ENCODE measurements at places on chromosomes 16 and 17.

- no peak for DNase-seq
Observed at GRCh38 chr17:71593078-71593477, 527.7 kb upstream of the SOX9 start.

- DNase-seq, result no peak
Observed at GRCh38 chr17:36535669-36536081, 888 bp downstream of the PIGW start.

DNA sequence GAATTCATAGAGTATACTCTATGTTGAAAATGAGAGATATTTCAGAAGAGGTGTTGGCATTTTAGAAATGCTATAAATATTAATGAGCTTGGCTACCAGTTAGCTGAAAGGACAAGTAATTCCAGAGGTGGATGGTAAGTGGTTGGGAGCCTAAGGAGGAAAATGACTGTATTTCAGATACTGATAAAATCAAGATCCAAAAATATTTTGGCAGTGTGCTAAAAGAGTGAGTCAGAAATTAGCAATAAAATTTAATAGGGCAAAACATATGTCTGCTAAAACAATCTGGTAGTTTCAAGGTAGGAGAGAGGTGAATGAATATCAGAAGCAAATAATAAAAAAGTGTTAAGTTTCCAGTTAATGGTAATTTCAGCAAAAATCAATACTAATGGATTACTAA is 1287.9 kb downstream of the CDH8 start:
- no peak for DNase-seq

GRCh38 chr16:4915226-4915761 is 21.7 kb downstream of the PPL start:
- DNase-seq, result no peak

DNA sequence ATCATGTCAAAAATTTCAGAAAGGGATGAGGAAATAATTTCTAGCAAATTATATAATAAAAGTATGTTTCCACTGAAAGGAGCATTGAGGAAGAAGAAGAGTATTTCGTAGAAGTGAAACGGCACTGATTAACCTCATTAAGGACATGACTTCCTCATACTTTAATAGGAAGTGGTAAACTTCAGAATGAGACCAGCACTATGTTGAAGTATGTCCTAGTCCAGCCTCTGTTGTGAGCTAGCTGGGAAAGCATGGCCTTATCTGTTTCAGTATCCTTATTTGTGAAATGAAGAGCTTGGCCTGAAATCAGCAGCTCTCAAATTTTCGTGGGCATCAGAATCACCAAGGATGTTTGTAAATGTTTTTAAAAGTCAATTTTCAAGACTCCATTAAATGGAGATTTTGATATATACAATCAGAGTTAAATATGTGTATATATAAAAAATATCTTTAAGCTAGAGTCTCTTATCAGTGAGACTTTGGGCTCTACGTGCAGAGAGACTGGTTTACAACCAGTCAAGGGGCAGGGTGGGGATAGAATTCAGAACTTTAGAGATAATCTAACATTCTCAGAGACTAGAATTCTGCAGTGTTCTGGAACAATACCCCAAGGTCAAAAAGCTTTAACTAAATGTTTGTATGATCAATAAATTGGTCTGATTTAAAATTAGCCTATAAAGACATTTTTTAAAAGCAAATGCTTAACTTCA is 365.4 kb downstream of the CDH13 start:
- DNase-seq, result no peak

- DNase-seq, result no peak
Observed at GRCh38 chr17:41167561-41167960, 460 bp downstream of the KRTAP4-3 start.

DNA sequence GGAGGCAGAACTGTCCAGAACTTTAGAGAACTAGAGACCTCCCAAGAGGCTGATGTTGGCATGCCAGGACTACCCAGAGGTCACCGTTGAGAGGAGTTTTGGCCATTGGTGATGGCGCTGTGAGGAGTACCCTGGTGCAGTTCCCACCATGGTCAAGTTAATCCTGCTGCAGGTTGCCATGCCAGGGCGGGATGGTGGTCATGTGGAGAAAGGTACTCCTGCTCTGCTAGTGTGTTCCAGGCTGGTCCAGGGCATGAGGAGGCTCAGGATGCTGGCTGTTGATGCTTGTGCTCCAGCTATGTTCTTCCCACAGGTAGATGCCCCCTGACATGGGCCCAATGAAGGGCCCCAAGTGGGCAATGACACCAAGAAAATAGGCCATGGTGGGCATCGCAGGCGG is 4.1 kb upstream of the PHF12 start:
- no peak for DNase-seq

GRCh38 chr17:14351493-14351892 is 50.6 kb downstream of the HS3ST3B1 start:
- no peak for DNase-seq

DNA sequence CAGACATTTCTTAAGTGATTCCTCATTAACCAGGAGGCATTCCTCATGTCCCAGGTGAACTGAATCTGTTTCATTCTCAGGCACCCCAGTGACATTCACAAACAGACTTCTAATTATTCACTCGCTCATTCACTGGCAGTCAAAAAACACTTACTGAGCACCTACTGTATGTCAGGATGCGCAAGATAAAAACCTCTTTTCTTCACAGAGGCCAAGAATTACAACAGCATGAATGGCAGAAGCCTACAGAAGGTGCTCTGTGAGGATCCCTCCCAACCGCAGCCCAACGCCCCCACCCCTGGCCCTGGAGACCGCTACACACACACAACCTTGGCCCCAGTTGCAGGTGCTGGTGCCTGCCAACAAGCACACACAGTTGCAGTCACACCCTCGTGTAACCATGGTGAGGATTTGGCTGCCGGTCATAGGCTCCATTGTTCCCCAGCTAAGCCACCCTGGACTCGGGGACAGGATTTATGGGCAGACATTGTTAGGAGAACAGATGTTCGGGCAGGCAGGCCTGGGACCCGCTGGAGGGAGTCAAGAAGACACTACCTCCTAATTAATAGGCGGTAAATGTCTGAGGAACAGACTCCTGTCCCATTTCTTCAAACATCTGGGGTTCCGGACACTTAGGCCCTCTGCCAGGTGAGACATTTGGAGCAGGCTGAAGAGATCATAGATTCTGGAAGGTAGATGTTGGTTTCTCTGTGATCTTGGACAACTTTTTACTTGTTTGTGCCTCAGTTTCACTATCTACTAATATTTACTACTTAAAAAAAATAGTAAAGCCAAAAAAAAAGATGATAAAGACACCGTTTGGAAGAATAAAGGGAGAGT is 43.2 kb downstream of the CUEDC1 start:
- no peak for DNase-seq

DNA sequence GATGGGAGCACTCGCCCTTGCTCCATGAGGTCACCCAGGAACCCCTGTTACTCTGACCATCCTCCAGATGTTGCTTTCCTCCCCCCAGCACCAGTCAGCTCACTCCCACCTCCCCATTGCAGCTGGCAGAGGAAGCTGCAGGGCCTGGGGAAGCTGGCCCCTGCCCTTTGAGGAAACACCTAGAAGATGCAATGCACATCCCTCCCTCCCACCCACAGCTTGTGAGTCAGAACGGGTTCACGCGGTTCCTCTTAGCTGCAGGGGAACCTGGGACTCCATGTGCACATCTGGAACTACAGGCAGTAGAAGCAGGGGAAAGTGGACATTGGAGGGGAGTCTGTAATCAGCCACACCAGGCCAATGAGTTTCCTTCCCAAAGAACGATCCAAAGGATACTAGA is 96.9 kb downstream of the KATNIP start:
- no peak for DNase-seq

DNA sequence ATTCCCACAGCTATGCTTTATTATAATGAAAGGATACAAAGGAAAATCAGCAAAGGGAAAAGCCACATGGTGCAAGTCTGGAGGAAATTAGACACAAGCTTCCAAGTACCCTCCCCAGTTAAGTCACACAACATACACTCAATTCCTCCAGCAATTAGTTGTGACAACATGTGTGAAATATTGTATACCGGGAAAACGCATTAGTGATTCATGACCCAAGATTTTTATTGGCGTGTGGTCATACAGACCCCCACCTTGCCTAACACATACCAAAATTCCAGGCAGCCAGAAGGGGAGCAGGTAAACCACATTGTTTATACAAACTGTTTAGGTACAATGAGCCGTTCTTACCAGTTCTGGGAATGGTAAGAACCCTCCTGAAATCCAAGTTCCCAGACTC is 160.6 kb downstream of the CYB561 start:
- DNase-seq, result no peak

DNA sequence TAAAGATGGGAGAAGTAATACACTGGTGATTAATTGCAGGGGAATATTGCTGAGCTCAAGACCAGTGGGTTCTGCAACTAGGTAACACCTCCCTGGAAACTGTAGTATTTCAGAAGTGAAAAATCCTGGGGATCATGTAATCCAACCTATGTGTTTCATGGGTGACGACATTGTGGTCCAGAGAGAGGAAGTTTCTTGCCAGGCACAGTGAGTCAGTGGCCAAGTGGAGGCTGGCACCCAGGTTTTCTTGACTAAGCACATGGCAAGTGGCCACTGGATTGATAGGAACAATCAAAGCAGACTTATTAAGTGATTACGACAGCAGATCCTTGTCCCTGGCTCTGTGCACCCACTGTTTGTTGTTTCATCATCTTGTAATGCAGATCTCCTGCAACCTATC is 14.6 kb upstream of the CIITA start:
- no peak for DNase-seq

- no peak for DNase-seq
Observed at GRCh38 chr17:79721993-79722671, 8.6 kb upstream of the ENPP7 start.

DNA sequence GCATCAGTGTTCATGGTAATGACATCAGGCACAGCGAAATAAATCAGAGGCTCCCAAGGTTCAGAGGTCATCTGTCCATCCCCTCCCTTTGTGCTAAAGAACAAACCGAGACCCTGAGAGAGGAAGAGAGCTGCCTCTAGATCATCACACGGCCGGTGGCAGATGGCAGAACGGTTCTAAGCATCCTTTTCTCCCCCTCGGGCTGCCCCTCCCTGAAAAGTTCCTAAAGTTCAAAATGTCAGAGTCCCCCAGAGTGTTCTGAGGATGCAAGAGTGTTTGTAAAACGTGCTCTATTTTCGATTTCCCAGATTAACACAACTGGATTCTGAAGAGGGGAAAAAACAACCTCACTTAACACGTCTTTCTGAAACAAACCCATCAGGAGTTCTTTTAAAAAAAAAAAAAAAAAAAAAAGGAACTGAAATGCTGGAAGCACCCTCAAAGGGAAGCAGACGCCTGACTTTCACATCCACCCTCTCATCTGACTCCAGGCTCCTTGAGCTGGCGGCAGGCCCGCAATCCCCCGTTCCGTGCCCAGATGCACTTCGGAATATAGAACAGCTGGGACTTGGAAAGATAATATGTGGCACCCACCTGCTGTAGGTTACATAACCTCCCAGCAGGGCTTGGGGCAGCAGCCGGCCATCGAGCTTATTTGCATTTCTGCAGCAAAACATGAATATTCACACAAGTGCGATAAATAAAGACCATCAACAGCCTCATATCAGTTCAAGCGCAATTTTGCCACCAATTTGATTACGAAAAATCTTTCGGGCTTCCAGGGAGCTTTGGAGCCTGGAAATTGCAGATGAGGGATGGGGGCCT is 115.5 kb upstream of the SMURF2 start:
- no peak for DNase-seq

DNA sequence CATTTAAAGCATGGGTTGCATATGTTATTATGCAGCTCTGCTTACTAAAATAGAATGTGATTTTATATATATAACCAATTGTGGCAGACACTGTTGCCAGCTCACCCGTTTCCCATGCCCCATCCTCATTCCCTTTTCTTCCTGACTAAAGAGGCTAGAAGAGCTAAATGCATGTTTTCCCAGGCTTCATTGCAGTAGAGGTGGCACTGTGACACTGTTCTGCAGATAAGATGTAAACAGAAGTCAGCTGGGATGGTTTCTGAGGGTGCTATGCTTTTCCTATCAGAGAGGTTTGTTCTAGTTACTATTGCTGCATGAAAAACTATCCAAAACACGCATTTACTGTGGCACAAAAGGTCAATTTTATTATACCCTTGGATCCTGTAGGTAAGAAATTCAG is 5.7 kb upstream of the TOB1 start:
- no peak for DNase-seq

GRCh38 chr17:49480836-49481615 is 14.1 kb upstream of the NGFR start:
- DNase-seq, result no peak

DNA sequence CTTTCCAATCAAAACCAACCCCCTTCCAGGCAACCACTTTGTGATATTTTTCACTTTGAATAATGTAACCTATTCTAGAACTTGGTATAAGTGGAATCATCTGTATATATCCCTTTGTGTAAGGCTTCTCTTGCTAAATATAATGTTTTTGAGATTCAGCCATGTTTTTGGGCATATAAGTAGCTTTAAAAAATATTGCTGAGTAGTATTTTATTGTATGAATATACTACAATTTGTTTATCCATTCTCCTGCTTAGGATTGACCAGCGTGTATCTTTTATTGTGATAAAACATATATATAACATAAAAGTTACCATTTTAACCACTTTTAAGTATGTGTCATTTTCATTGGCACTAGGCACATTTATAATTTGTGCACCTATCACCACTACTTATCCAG is 79.8 kb upstream of the GPR139 start:
- no peak for DNase-seq

DNA sequence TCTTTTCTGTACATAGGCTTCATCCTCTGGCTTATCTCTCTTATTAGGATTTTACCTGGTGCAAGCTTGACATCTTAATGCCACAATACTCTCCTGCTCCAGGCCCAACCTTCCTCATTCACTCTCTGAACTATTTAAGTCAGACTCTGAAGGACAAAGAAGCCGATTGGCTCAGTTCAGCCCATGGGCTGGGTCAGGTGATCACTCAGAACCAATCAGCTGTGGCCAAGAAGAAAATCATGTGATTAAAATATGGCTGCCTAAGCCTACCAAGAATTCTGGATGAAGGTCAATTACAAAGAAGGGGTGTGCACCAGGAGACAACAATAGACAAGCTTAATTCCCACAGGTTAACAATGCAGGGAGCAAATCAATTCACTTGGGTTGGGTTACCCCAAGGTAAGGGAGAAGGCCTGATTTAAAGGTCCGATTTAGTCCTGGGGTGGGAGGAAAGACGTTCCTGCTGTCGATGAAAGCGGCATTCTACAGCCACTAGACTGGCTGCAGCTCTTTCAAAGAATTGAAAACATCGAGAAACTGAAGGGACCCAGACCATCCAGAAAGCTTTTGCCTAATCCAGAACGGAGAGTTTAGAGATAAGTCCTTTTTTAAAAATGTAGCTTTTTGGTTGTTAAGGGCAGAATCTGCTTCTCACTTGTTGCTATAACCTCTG is 42.9 kb upstream of the NFAT5 start:
- DNase-seq, result no peak

GRCh38 chr16:29852654-29853053 is 10.4 kb downstream of the CDIPT start:
- no peak for DNase-seq

DNA sequence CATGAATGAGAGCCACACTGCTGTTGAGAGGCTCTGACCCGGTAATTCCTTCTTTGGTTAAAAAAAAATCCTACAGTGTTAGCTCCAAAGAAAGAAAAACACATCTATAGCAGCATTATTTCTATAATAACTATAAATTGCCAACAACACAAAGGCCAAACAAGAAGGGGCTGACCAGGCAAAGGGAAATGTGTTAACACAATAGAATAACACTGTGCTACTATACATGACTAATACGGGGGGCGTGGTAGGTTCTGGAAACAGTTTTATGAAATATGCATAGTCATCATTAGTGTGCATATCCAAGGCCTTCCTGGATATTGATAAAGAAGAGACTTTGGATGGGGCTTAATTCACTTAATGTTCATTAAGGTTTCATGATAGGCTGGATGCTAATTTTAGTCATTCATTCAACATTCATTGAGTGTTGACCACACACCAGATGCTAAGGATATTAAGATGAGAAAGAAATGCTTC is 50.0 kb upstream of the CCL1 start:
- DNase-seq, result no peak

Data from activated T-helper 9 cell treated with anti-CD3 and anti-CD28 coated beads, Interleukin-2, amount 50 U/mL, for 16 hours (primary cell).